ENCODE measurements at places on chromosomes 12 and 14.

GRCh38 chr14:53126731-53127130 is 26.4 kb downstream of the DDHD1 start:
- DNase-seq = no peak

DNA sequence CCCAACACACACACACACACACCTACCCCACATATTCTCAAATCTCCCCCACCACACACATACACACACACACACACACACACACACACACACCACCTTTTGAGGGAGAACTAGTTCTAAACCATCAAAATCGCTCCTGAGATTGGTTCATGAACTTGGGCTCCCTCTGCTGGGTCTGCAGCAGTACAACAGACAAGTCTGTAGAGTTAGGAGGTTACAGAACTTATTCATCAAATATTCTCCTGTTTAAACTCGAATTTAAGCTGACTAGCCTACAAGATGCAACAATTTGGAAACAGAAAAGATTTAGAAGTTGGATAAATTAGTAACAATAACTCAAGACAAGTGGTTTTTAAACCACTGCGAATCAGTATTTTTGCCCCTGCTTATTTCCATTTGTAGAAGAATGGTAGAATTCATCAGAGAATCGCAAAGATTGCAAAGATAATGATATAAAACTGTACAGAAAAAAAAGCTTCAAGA is 136.4 kb upstream of the USP15 start:
- no peak for DNase-seq

DNA sequence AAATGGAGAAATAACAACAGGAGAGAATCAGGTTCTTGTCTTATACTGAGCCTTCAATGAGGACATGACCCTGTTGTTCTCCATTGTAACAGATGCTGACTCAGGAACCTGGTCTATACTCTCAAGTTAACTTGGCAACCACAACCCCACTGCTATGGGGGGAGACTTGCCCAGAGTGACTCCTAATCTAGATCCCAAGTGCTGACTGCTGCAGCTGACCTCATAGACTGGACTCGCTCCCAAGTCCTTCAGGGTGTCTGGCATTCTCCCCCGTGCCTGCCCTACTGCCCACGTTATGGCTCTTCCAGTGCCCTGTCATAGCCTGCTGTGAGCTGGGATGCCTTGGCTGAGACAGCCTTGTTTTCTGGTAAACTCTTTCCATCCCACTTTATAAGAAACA is 37.1 kb downstream of the NID2 start:
- DNase-seq = no peak

DNA sequence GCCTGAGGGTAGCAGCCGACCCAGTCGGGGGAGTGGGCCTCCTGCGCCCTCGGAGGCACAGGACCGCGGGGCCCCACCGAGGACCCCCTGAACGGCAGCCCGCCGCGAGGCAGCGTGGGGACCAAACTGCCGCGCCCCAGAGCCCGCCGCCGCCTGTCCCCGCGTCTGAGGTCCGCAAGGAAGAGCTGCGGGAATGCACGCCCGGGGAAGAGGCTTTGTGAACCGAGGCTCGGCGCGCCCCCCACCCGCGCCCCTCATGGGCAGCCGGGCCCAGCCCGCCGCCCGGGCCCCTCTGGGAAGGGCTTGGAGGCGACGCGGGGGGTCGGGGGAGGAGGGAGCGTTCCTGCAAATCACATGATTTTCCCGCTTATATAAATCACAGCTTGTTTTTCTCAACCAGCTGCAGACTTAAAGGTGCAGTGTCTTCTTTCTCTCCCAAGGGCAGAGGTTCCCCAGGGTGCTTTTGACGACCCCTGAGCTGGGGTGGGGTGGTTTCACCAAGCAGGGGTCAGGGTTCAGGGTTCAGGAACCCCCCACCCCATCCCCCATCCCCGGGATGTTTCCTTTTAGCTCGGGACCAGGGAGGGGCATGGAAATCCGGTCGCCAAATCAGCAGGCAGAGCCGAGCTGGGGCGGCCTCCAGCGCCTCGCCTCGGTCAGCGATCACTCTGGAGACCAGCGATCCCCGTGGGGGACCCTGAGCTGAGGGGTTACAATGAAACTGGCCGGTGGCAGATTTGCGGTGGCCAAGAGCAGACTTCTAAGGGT is 44.7 kb upstream of the ATP23 start:
- no peak for DNase-seq

- DNase-seq = no peak
Observed at GRCh38 chr12:127886827-127887226, 380.1 kb upstream of the TMEM132C start.

GRCh38 chr14:93019970-93020369 is 95.8 kb downstream of the ITPK1 start:
- DNase-seq = no peak

DNA sequence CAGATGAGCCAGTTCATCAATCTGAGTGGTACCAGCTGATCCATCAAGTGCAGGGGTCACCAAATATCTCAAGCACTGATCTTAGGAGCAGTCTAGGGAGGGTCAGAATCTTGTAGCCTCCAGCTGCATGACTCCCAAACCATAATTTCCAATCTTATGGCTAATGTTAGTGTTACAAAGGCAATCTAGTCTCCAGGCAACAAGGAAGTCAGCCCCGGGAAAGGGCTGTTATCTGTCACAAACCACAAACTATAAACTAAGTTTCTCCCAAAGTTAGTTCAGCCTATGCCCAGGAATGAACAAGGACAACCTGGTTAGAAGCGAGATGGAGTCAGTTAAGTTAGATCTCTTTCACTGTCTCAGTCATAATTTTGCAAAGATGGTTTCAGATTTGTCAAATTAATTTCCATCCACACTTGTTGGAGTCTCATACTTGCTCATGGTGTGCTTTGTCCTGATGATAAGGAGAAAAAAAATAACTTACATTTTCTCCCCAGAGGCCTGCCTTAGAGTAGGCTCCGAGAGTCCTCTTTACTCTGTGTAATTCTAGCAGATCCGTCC is 3.9 kb upstream of the ABHD4 start:
- no peak for DNase-seq

DNA sequence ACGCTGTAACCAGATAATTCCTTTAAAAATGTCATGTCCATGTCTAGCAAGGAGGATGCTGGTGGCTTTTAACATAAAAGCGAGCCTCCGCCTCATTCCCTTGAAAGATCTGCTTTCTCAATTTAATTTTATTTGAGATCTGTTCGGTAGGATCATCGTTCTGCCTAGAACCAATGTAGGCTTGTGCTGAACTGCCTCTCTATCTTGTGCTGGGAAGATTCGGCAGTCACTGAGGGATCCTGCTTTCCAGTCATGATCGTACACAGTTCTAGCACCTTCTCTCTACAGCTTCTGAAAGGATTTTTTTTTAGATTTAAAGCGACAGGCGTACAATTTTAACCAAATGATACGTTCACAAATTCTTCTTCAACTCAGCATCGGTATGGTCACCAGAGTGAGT is 54.3 kb downstream of the PEBP1 start:
- no peak for DNase-seq

DNA sequence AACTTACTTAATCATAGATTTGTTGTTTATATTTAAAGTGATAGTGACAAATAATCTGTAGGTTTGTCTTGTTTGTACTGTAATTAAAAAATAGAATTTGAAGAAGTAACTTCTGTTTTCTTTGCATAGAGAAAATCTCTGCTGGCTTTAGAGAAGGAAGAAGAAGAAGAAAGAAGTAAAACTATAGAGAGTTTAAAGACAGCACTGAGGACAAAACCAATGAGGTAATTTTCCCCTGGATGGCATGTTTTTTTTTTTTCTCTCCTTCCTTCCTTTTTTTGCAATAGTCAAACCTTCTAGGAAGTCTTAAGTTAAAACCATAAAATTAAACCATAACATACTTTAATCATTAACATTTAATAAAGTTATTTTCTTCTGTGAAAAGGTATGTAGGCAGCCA is 131.9 kb downstream of the DAAM1 start:
- no peak for DNase-seq

- DNase-seq = no peak
Observed at GRCh38 chr12:47868041-47868440, 36.8 kb downstream of the VDR start.

GRCh38 chr14:64992328-64992885 is 5.7 kb downstream of the FNTB start:
- DNase-seq = no peak

DNA sequence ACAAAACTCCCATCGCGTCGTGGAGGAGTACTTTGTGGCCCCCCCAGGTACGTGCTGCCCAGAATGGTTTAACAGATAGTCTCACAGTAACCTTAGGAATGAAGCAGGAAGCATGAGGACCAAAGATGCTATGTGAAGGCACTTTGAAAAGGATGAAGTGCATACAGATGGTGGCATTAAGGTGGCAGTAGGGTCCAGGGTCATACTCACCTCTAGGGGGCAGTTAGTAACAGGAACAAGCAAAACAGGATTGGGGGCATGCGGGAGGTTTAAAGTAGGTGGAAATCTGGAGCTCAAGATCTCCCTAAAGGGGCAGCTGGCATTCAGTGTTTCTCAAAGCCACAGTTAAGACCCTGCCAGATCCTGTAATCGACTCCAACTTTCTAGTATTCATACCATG is 10.9 kb downstream of the GATC start:
- DNase-seq = no peak

GRCh38 chr12:30610718-30611117 is 85.0 kb downstream of the IPO8 start:
- no peak for DNase-seq

DNA sequence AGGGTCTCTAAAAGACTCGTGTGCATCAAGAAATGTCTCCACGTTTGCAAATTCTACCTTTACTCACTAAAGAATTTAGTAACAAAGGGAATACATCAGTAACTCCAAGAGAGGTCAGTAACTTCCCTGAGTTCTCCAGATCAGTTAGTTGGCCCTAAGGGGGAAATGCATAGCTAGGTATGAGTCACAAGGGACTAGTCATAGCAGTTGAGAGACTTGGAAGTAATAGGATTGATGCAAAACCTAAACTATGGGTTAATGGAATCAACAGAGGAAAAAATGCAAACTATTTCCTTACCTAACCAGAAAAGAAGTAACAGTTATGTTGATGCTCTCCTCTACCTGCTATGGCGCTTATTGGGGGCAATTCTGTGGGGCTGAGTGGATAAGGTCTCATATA is 148.8 kb upstream of the GARIN6 start:
- DNase-seq = no peak

DNA sequence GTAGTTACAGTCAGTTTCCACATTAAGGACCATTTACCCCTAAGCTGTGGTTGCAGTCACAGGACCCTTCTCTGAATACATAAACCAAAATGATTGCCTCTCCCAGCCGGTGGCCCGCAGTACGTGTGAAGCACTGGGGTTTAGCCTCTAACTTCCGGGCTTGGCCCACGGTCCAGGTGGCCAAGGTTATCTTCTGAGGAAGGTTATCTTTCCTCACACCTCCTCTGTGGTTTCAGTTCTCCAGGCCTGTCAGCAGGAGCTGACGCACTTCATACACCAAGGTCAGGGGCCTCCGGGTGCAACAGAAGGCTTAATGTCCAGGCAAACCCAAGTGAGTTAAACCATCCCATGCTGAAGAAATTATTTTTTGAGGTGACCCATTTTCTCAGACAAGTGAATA is 291.0 kb upstream of the FKBP4 start:
- DNase-seq = no peak

GRCh38 chr14:99549684-99550083 is 54.3 kb downstream of the CCDC85C start:
- DNase-seq = no peak

DNA sequence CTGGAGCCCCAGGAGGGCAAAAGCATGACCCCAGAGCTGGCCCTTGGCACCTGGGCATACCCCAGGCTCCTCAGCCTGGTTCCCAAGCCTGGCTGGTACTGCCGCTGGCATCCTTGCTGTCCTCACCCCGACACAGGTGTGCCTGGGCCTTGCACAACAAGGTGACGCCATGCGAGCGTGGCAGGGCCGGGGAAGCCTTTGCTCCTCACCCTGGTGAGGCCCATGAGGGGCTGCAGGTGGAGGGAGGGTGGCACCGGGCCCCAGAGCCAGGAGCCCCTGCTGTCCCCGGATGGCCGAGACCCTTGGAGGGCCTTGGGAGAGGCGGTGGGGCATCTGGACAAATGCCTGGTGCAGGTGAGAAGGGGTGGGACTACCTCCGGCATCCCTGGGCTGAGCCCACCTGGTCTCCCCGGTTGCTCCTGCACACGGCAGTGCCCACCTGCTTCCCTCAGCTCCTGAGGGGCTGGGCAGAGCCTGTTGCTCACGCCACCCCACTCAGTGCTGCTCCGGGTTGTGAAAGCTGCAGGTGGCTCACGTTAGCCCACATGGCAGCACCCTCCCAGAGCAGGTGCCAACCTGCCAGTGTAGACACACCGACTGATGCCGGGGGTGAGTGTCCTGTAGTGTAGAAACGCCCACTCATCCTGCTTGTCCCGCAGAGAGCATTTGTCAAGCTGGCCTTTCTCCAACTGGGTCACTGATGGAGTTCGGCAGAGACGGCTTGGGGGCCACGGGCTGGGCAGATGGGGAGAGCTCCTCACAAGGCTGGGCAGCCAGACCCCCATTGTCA is 24.6 kb upstream of the KIF26A start:
- no peak for DNase-seq

GRCh38 chr12:123449856-123450255 is 8.1 kb upstream of the SNRNP35 start:
- DNase-seq = no peak

GRCh38 chr12:3107954-3108353 is 30.8 kb downstream of the TSPAN9 start:
- DNase-seq = no peak

DNA sequence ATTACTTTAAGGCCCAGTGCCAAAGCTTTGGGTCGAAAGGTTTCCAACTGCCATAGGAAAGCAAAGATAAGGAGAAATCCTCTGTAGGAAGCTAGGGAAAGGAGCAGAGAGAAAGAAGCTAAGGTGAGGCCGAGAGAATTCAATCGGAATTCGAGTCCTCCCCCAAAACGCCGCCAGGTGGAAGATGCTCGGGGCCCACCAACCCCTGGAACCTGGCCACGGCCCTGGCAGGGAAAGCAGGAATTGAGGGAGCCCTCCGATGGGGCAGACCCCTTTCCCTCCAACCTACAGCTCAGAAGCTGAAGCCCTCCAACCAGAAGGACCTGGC is 498 bp downstream of the GMFB start:
- DNase-seq = no peak

- no peak for DNase-seq
Observed at GRCh38 chr12:56315249-56315621, 553 bp downstream of the CNPY2 start.

GRCh38 chr12:69837191-69837590 is 12.2 kb downstream of the MYRFL start:
- no peak for DNase-seq

DNA sequence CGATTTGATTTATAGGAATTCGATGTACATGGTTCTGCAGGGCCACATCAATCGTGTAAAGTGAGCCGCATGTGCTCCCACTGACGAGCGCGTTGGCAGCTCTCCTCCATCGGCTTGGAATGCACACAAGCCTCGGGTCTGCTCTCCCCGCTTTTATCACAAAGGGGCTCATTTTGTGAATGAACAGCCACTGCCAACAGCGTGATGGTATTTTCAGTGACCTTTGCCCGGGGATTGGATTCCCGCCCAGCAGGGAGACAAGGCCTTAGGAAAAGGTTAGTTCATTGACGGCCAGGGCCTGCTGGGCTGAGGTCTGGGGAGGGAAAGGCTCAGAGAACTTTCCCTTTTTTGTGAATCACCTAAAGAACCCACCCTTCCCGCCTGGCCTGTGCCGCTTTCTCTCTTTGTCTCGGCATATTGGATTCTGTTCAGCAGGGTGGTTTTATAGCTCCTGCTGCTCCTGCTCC is 232.1 kb downstream of the MSRB3 start:
- no peak for DNase-seq

Data from stimulated activated CD4-positive, alpha-beta T cell treated with anti-CD3 and anti-CD28 coated beads, TNF-alpha, amount 100 ng/mL, for 1 hour (primary cell).